ENCODE measurements at places on chromosomes 2 and 18.
A peak's percentile ranks its signal among the peaks of the same experiment; 100 is the strongest.

DNA sequence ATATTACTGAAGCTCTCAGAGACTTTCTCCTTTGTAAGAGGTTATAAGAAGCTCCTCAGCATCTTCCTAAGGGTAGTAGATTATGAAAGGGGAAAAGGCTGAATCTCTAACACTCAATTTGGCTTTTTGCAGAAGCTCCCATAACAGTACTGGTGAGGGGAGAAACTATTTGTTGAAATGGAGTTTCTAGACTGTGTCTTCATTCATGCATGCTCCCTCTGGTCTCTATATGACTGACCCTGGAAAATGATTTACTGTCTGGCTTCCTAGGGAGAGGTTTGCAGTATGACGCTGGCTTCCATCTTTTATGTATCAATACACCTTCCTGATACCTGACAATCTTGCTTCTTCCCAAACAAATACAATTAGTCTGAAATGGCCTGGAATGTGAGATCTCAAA is 63.9 kb downstream of the LDAH start:
- H3K4me3 ChIP-seq = no peak overlapping the region
- no peaks in the 10 kb centered on the region for H3K36me3 ChIP-seq
- no peaks in the 10 kb centered on the region for H3K4me1 ChIP-seq
- H3K27ac ChIP-seq = no peak overlapping the region
- no peak for DNase-seq
- no peaks in the 10 kb centered on the region for H3K27me3 ChIP-seq

DNA sequence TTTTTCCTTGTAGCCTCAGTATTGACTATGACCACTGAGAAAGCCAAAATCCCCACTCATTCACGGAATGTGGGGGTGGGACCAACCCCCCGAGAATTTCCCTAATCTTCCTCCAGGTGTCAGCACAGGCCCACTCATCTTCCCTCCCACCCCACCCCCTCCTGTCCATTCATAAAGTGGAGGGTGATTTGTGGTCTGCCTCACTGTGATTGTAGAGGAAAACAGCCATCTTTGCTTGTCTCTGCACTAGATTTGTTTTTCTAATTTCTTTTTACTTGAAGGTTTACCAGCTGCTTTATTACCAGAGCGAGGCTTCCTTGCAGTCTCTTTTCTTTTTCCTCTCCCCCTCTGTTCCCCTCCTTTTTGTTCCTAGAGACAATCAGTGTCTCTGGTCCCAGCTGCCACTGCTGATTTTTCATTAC is 171.8 kb downstream of the ICOS start:
- H3K27me3 ChIP-seq = no peaks in the 10 kb centered on the region
- no peak overlapping the region for H3K4me3 ChIP-seq
- H3K4me1 ChIP-seq = no peaks in the 10 kb centered on the region
- H3K27ac ChIP-seq = no peak overlapping the region

DNA sequence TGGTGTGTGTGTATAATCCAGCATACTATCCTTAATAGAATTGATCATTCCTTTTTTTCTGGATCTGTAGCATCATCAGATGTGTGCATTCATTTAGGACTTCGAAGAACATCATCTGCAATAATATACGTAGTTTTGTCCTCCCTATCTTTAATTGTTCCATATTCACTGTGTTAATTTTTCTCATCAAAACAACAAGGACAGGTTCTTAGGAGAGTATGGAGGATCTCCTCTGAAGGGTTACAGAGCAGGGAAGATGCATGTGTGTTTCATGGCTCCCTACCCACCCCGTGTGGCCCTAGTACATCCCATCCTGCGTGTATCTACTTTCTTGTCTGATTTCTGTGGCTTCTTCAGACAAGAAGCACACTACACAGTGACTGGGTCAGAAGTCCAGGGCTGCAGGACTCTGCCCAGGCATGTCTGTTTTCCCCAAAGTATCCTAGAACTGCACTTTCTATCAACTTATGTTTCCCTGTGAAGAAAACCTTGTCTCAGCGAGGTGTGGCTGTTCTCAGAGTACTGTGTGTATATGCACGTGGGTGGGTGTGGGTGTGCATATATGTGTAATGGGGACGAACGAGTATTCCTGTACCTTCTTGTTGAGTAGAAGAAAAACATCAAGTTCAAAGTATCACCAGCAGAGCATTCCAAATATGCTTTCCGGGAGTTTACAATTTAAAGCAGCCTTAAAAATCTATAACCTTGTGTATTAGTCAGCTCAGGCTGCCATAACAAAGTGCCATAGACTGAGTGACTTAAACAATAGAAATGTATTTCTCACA is 220.4 kb upstream of the FOSL2 start:
- no peak for DNase-seq
- no peaks in the 10 kb centered on the region for H3K36me3 ChIP-seq
- no peak overlapping the region for H3K27ac ChIP-seq
- H3K4me3 ChIP-seq = no peak overlapping the region
- no peaks in the 10 kb centered on the region for H3K4me1 ChIP-seq
- no peaks in the 10 kb centered on the region for H3K27me3 ChIP-seq

DNA sequence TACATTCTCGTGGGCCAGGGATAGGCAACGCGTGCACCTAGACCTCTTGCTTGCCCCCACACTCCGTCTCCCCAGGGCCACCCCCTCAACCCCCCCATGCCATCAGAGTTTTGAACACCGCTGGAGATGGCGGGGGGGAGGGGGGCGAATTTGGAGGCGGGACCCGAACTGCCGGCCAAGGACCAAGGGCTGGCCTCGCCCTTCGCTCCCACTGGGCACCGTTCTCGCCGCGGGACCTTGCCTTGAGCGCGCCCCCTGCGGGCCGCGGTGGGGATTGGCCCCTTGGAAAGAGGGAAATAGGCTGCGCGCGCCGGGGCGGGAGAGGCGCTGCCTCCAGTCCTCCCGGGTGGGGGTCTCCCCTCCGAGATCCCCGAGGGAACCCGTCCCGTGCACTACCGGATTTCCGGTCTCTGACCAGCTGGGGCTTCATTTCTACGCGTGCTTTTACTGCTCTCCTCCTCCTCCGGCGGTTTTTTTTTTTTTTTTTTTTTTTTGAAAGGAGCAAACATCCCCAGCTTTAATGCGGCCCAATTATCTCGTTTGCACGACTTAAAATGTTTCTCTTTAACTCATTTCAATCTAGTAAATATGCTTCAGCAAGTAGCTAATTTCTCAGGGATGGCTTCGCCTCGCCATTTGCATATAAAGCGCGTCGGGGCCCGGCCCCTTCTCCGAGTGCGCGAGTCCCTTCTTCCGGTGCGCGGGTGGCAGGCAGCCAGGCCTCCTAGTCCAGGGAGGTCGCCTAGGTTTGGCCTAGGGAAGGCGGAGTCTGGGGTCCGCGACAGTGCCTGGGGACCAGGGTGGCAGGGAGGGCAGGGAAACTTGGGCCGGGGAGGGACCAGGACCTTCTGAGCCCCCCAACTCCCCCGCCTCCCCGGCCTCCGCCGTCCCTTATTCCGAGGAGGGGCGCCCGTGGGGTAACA is 10.0 kb upstream of the GBX2 start:
- DNase-seq = peak; percentile 45
- peak overlapping the region; percentile 35 for H3K4me3 ChIP-seq
- no peak overlapping the region for H3K27ac ChIP-seq
- no peaks in the 10 kb centered on the region for H3K4me1 ChIP-seq

- no peaks in the 10 kb centered on the region for H3K4me1 ChIP-seq
- H3K27me3 ChIP-seq = no peaks in the 10 kb centered on the region
- no peak for DNase-seq
- no peak overlapping the region for H3K4me3 ChIP-seq
- no peaks in the 10 kb centered on the region for H3K36me3 ChIP-seq
Observed at GRCh38 chr2:201983800-201984199, 49.9 kb upstream of the FZD7 start.

DNA sequence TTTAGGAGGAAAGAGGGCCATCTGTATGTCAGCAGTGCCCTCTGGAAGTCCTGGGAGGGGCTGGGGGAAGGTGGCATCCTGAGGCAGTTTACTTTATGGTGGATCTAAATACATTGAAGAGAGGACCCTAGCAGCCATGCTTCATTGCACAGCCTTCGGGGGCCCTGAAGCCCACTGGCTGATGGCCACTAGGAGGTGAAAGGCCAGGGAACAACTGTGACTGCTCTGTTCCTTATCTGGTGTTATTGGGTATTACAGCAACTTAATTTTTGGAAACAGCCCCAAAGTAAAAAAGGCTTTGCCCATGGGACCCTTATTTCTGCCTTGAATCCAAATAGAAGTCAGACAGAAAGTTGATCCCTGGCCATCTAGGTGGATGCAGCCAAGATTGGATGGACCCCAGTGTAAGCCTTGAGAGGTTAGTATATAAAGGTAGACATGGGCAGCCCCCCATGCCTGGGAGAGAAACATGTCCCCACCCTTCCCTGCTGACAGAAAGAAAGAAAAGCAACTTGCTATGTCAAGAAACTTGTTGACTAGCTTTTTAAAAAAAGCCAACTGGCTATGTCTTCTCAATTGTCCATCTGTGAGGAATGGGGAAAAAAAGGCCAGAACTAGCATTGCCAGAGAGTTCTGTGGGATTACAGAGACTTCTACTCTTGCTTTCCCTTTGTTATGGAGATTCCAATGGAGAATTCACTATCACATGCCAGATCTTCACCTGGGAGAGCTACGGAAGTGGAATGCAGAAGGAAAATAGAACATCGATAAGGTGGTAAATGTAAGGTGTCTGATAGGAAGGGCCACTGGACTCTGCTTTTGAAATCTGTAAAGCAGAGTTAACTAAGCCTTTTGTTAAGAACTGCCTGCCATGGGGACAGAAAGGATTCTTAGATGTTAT is 58.6 kb upstream of the OSR1 start:
- H3K4me3 ChIP-seq = no peak overlapping the region
- no peaks in the 10 kb centered on the region for H3K36me3 ChIP-seq
- H3K27ac ChIP-seq = no peak overlapping the region
- no peaks in the 10 kb centered on the region for H3K27me3 ChIP-seq

GRCh38 chr2:170716851-170717598 is 1.9 kb downstream of the SP5 start:
- peak; percentile 49 for DNase-seq
- H3K4me3 ChIP-seq = peak overlapping the region; percentile 63
- no peak overlapping the region for H3K27ac ChIP-seq
- H3K27me3 ChIP-seq = no peaks in the 10 kb centered on the region
- H3K36me3 ChIP-seq = no peaks in the 10 kb centered on the region

GRCh38 chr2:48161628-48162027 is 255.3 kb upstream of the FBXO11 start:
- H3K27me3 ChIP-seq = no peaks in the 10 kb centered on the region
- no peak overlapping the region for H3K4me3 ChIP-seq
- no peak overlapping the region for H3K27ac ChIP-seq
- DNase-seq = no peak
- no peaks in the 10 kb centered on the region for H3K4me1 ChIP-seq

GRCh38 chr2:70648961-70649360 is 95.3 kb upstream of the TGFA start:
- DNase-seq = no peak
- no peak overlapping the region for H3K4me3 ChIP-seq
- no peaks in the 10 kb centered on the region for H3K36me3 ChIP-seq

DNA sequence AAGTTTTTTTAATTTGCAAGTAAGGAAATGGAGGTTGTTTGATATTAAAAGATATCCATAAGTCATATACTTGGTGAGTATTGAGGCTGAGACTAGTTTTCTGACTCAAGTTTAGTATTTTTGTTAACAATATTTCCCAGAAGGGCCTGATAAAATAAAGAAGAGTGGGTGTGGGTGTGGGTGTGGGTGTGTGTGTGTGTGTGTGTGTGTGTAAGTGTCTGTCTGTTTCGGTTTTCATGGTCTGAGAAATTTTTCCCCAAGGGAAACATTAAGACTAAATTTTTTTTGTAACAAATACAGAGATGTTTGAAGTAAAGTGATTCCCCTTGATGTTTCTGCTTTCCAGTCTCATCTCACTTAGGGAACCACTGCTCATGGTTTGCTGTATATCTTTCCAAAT is 36.5 kb downstream of the PPM1B start:
- no peaks in the 10 kb centered on the region for H3K27me3 ChIP-seq
- no peak overlapping the region for H3K27ac ChIP-seq
- peaks cover 49% of the 10 kb centered on the region for H3K4me1 ChIP-seq
- H3K36me3 ChIP-seq = peaks cover 11% of the 10 kb centered on the region

- no peaks in the 10 kb centered on the region for H3K36me3 ChIP-seq
- no peaks in the 10 kb centered on the region for H3K27me3 ChIP-seq
- no peak overlapping the region for H3K27ac ChIP-seq
- no peak overlapping the region for H3K4me3 ChIP-seq
- no peak for DNase-seq
Observed at GRCh38 chr2:229027353-229028105, 243.6 kb downstream of the PID1 start.

- no peaks in the 10 kb centered on the region for H3K27me3 ChIP-seq
- no peak overlapping the region for H3K4me3 ChIP-seq
- H3K27ac ChIP-seq = no peak overlapping the region
Observed at GRCh38 chr2:65479524-65479923, 47.1 kb upstream of the SPRED2 start.

- no peaks in the 10 kb centered on the region for H3K27me3 ChIP-seq
- H3K4me3 ChIP-seq = no peak overlapping the region
- no peak for DNase-seq
- H3K4me1 ChIP-seq = peaks cover 4% of the 10 kb centered on the region
Observed at GRCh38 chr2:207975921-207976320, 49.4 kb downstream of the PLEKHM3 start.

- no peaks in the 10 kb centered on the region for H3K4me1 ChIP-seq
- no peak overlapping the region for H3K4me3 ChIP-seq
- no peaks in the 10 kb centered on the region for H3K36me3 ChIP-seq
- no peak for DNase-seq
- no peaks in the 10 kb centered on the region for H3K27me3 ChIP-seq
- no peak overlapping the region for H3K27ac ChIP-seq
Observed at GRCh38 chr2:55500025-55500424, 19.5 kb upstream of the CFAP36 start.

- no peak for DNase-seq
- H3K36me3 ChIP-seq = peaks cover 18% of the 10 kb centered on the region
- H3K4me1 ChIP-seq = no peaks in the 10 kb centered on the region
- H3K27me3 ChIP-seq = no peaks in the 10 kb centered on the region
Observed at GRCh38 chr2:177518754-177519153, 126.2 kb downstream of the AGPS start.

- no peaks in the 10 kb centered on the region for H3K27me3 ChIP-seq
- H3K27ac ChIP-seq = no peak overlapping the region
- no peaks in the 10 kb centered on the region for H3K4me1 ChIP-seq
- DNase-seq = no peak
- H3K4me3 ChIP-seq = no peak overlapping the region
Observed at GRCh38 chr2:168336786-168337388, 89.5 kb upstream of the STK39 start.

DNA sequence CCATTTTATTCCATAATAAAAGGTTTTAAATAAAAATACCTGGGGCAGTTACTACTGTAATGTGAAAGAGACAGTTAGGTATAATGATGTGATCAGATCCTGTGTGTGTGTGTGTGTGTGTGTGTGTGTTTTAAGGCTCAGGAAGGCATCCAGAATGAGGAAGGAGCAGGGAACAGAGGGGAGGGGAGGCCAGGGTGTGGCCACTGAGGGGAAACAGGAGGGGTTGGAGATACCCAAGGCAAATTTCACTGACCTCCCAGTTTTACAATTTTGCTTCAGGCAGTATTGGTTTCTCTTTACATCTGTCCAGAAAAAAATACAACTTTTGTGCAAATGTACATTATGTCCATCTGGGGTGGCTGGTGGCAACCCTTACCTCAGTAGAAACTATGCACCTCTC is 163.5 kb upstream of the FBXO11 start:
- H3K4me1 ChIP-seq = no peaks in the 10 kb centered on the region
- no peak overlapping the region for H3K27ac ChIP-seq
- no peaks in the 10 kb centered on the region for H3K27me3 ChIP-seq
- H3K36me3 ChIP-seq = no peaks in the 10 kb centered on the region
- DNase-seq = no peak
- H3K4me3 ChIP-seq = no peak overlapping the region

- H3K4me1 ChIP-seq = peaks cover 14% of the 10 kb centered on the region
- no peak overlapping the region for H3K4me3 ChIP-seq
- H3K27me3 ChIP-seq = no peaks in the 10 kb centered on the region
- H3K36me3 ChIP-seq = no peaks in the 10 kb centered on the region
Observed at GRCh38 chr2:120857931-120858330, 122.3 kb downstream of the GLI2 start.

Data from tibial artery (tissue), 4 donors.